ENCODE measurements at places on chromosomes 11 and 22.

DNA sequence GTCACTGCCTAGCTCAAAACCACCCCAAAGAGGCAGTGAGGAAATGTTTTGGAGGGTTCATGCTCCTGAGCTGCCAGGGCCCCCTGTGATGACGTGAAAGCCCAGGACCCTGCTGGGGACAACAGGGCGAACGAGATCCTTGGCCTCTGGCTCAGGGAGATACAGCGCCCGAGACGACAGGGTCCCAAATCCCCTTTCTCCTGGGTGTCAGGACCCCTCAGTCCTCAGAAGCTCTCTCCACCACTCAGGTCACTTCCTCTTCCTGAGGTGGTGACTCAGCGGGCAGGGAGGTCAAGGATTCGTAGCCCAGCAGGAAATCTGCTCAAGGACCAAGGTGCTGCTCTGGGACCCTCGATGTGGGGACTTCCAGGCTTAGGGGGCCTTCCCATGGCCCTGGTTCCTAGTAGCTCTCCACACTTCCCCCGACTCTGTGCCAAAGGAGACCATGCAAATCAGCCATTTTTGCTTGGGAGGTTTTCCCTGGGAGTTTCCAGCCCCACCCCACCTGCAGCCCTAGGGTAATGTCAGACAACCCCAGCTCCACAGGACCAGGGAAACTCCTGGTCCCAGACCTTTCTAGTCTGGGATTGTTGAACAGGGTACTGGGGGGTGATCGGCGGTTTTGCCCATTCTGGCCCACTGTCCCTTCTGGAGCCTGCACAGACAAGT is 12.8 kb downstream of the BCL9L start:
- peak; percentile 41 for DNase-seq

GRCh38 chr11:94557421-94557820 is 9.7 kb upstream of the PIWIL4 start:
- DNase-seq, result no peak

- DNase-seq, result no peak
These were observed 4.5 kb upstream of the KCNE3 start for GRCh38 chr11:74471668-74472429.

DNA sequence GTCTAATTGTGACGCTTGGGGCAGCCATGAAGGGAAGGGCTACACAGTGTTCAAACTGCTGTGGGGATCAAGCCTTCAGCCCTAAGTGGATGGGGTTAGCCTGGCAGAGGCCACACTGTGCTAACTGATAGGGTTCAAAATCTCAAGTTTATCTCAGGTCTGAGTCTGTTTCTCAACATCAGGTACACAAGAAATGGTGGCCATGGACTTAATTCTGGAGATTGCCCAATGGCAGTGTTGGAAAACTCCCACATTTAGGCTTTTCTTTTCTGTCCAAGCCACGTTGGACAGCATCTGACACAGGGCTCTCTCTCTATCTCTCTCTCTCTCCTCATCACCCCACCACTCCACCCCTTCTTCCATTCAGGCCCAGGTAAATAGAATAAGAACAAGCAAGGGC is 10.9 kb upstream of the DGAT2 start:
- DNase-seq, result no peak

DNA sequence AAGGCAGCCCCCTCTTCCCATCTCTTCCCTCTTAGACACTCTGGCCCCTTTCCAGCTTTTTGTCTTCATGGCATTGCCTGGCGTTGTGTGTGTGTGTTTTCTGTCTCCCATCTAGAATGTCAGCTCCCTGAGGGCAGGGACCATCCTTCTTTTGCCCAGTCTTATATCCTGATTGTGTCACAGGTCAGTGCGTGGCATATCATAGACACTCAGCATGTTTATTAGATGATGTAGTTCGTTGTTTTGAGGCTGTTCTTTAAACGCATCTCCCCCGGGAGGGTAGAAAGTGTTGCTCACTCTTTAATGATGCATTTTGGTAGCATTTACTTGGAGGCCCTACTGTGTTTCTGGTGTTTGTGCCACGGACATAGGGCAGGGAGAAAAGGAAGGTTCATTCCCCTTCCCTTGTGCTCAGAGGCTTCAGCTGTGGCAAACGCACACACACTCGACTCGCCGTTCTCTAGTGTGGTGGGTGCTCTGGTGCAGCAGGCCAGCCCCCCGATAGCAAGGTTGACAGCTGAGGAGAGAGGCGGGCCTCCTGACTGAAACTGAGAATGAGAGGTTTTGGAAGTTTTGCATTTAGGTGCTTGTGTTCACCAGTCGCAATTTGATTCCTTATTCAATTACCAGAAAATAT is 60.2 kb downstream of the TNRC6B start:
- no peak for DNase-seq

DNA sequence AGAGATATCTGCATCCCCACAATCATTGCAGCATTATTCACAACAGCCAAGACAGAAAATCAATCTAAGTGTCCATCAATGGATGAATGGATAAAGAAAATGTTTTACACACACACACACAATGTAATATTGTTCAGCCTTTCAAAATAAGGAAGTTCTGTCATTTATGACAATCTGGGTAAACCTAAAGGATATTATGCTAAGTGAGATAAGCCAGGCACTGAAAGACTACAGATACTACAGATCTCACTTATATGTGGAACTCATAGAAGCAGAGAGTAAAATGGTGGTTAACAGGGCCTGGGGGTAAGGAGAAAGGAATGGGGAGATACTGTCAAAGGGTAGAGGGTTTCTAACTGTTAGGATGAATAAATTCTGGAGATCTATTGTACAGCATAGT is 36.0 kb upstream of the EED start:
- no peak for DNase-seq

DNA sequence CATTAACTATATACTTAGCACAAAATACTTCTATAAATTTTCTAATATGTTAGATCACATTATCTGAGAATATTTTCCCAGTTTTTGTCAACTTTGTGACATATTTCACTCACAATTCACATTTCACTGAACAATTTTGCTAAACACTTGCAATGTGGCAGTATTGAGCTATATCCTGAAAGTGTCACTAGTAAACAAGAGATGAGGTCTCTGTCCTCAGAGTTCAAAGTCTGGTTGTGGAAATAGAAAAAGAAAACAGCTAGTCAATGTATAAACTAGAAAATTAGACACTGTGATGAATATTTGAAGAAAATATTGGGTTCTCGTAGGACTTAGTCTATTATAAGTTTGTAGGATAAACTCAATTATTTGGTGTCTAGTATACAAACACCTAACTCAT is 87.4 kb upstream of the CHORDC1 start:
- DNase-seq, result peak; percentile 18

DNA sequence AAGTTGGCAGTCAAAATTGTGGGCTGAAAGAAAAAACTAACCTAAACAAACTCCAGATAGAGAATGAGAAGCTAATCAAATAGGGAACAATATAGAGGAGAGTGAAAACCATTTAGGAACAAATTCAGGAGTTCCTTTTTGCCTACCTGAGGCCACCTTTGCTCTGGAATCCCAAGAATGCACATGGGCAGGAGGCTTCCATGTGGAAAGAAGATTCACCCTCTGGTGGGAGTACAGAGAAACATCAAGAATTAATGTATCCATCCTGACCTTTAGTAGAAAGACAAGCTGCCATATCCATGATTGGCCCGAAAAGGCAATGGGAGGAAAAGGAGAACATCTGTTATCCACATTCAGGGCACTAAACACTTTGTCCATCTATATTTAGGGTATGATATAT is 35.0 kb upstream of the MRGPRX1 start:
- DNase-seq, result no peak

- DNase-seq, result no peak
These were observed 239.7 kb downstream of the CTTN start for GRCh38 chr11:70637949-70638583.
